ENCODE measurements at places on chromosomes 12 and 14.
A peak's percentile ranks its signal among the peaks of the same experiment; 100 is the strongest.

GRCh38 chr12:22287101-22287500, 47.4 kb downstream of the ST8SIA1 start:
- DNase-seq = no peak

DNA sequence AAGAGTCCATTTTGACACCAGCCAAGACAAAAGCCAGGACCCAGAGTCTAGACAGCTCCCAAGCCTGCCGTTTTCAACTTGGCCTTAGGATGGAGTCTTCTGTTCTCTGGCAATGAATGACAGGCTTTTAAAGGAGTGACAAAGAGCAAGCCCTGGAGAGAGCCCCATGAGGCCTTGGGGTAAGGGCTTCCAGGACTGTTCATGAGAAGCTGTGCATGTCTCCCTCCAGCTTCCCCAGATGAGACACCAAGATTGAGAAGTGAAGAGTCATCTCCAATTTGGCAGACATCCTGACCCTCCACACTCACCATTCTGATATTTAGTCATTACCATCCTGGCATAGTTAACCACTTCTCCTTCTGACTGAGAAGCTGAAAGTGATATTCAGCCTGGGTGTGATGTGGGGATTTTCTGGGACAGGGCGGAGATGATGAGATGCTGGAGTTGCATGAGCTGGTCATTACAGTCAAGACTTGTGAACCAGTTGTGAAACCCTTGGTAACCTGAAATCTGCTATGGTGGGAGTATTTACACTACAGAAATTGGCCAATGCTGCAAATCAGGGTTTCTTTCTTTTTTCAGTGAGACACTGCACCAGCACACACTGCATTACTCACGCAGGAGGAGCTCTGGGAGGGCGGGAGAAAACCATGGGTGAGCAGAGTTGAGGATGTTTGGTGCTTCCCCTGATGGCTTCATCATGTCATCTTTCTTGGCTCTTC, 77.8 kb downstream of the VCPKMT start:
- peak; percentile 18 for DNase-seq

- DNase-seq = no peak
Measured at GRCh38 chr12:119206348-119207062, 27.8 kb downstream of the HSPB8 start.

- no peak for DNase-seq
Measured at GRCh38 chr12:16449459-16449858, 102.0 kb downstream of the MGST1 start.

DNA sequence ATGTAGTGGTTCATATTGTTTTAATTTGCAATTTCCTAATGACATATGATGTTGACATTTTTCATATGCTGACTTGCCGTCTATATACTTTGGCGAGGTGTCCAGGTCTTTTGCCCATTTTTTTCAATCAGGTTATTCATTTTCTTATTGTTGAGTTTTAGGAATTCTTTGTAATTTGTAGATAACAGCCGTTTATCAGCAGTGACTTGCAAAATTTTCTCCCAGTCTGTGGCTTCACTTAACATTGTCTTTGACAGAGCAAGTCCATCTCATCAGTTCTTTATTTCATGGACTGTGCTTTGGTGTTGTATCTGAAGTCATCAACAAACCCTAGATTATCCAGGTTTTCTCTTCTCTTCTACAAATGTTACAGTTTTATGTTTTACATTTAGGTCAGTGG, 12.6 kb upstream of the KLHDC2 start:
- DNase-seq = no peak

- DNase-seq = no peak
Measured at GRCh38 chr12:95102916-95103671, 29.7 kb upstream of the NR2C1 start.

- no peak for DNase-seq
Measured at GRCh38 chr14:92995620-92996019, 72.7 kb downstream of the CHGA start.

- DNase-seq = no peak
Measured at GRCh38 chr14:93011650-93012325, 88.8 kb downstream of the CHGA start.

GRCh38 chr12:97493731-97494130, 31.1 kb downstream of the RMST start:
- DNase-seq = no peak

DNA sequence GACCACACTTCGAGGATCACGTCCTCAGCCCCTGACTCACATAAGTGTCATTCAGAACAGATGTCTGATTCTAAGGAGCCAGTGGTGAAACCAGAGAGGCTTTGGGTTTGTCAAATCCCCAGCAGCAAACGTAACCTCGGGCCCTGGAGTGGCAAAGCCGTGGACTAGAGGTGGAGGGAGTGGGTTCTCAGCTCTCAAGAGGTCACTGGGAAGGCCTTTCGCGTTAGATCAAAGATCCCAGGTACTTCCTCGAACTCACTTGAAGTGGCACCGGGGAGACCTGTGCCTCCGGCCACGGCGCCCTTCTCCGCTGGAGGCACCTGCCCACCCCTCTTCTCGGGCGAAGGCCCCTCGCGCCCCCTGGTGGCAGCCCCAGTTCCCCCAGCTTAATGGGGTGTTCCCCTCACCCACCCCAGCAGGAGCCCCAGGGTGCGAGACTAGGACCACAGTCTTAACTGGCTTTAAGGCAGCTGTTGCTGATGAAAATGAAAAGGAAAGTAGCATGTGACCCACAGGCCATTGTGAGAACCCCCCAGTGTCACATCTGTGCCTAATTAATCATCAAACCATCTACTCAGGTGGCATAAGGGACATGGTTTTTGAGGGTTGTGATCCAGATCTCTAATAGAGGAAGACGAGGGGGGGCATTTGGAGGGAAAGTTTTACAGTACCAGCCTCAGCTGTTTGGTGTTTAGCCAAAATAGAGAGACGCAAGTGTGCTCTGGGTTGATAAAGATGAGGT, 672 bp upstream of the ESR2 start:
- DNase-seq = peak; percentile 76

DNA sequence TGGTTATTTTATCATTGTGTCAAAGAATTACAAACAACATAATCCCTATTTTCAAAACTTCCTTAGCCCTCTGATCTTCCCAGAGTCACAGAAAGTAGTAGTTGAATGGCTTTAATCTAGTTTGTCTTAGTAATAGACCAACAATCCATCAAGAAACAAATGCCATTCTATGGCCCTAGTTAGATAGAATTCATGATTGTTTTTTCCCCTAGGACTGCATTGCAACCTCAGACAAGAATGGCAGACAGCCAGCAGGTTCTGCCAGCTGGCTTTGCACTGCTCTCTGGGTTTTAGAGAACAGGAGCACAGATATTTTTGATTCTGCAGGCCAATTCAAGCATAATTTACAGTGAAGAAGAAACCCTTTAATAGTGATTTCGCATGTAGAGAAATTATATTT, 33.8 kb downstream of the SYT1 start:
- DNase-seq = no peak

GRCh38 chr12:115798309-115798917, 479.1 kb downstream of the MED13L start:
- no peak for DNase-seq

GRCh38 chr12:67572492-67572891, 76.1 kb upstream of the DYRK2 start:
- DNase-seq = no peak

DNA sequence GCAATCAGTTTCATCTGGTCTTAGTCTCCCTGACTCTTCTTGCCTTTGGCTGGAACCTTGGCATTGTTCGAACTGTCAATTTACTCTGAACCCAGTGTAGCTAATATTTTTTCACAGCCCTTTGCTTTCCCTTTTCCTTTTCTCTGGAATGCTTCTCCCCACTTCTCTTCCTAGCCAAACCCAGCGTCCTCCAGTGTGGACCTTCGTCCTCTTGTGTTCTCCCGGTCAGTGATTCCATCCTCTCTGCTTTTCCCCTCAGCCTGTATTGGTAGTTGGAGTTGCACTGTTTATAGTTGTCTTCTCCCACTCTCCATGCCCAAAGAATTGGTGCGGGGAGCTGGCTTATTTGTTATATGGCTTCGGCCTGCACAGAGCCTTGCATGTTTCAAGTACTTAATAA, 9.4 kb downstream of the ACVR1B start:
- no peak for DNase-seq

- no peak for DNase-seq
Measured at GRCh38 chr12:123163227-123163626, 12.3 kb upstream of the PITPNM2 start.

GRCh38 chr14:94536836-94537235, 24.4 kb upstream of the SERPINA4 start:
- no peak for DNase-seq

GRCh38 chr12:14272956-14273912, 92.2 kb upstream of the ATF7IP start:
- DNase-seq = no peak

GRCh38 chr12:68953536-68953935, 20.6 kb upstream of the CPM start:
- DNase-seq = no peak
